Natural killer cell treated with Interleukin-12 subunit alpha and Interleukin-12 subunit beta and Interleukin-15 and Interleukin-18, amount 100 ng/mL, for 72 hours (primary cell): ENCODE measurements at places on chromosomes 7 and 10. TPM values are rescaled to one million over a fixed set of nuclear protein-coding genes. Genes with fewer than 3 reads are reported as not detected.

PARP12 gene
- total RNA-seq = 48.6 TPM

HOXA11 gene
- total RNA-seq = 0.76 TPM

LAMB1 gene
- not detected for total RNA-seq

PNLIPRP1 gene
- total RNA-seq = not detected

WASL gene
- 10.6 TPM for total RNA-seq

MEIG1 gene
- not detected for total RNA-seq

ADAP1 gene
- 161 TPM for total RNA-seq

ZNF862 gene
- total RNA-seq = 18.8 TPM

SDK1 gene
- total RNA-seq = 0.20 TPM

ANKRD61 gene
- total RNA-seq = not detected

LRMDA gene
- 0.92 TPM for total RNA-seq

ADRB1 gene
- 1.6 TPM for total RNA-seq

FLNC gene
- total RNA-seq = not detected

WDFY4 gene
- not detected for total RNA-seq

CREB5 gene
- 0.62 TPM for total RNA-seq

HNRNPH3 gene
- total RNA-seq = 113 TPM

CHAT gene
- not detected for total RNA-seq

ASB10 gene
- not detected for total RNA-seq

ZPBP gene
- total RNA-seq = not detected

MMP21 gene
- not detected for total RNA-seq

FXYD4 gene
- not detected for total RNA-seq

COL17A1 gene
- total RNA-seq = not detected

SFTPD gene
- total RNA-seq = not detected

NKX1-2 gene
- total RNA-seq = not detected

RP9 gene
- 16.2 TPM for total RNA-seq

PAPOLB gene
- total RNA-seq = 0.10 TPM

SPDYE16 gene
- 0.76 TPM for total RNA-seq

SP8 gene
- not detected for total RNA-seq

ACTL6B gene
- total RNA-seq = not detected

PON1 gene
- not detected for total RNA-seq

SLIT1 gene
- total RNA-seq = 0.48 TPM

TMEM236 gene
- 0.11 TPM for total RNA-seq

CFAP70 gene
- total RNA-seq = 0.50 TPM

CYP26C1 gene
- total RNA-seq = 0.07 TPM

RNLS gene
- total RNA-seq = 2.9 TPM

LEP gene
- total RNA-seq = not detected

NANOS1 gene
- 1.8 TPM for total RNA-seq

NCF1 gene
- total RNA-seq = 48.8 TPM

MOGAT3 gene
- not detected for total RNA-seq
